ENCODE measurements at places on chromosomes 12 and 14. TPM values are rescaled to one million over a fixed set of nuclear protein-coding genes. Genes with fewer than 3 reads are reported as not detected.

- no peaks in the 10 kb centered on the region for H3K4me1 ChIP-seq
- H3K27me3 ChIP-seq: no peaks in the 10 kb centered on the region
- no peak overlapping the region for H3K27ac ChIP-seq
- no peak for DNase-seq
- H3K36me3 ChIP-seq: no peaks in the 10 kb centered on the region
- no peak overlapping the region for H3K4me3 ChIP-seq
Measured at GRCh38 chr14:105309371-105309770, 5.2 kb upstream of the PACS2 start.

DNA sequence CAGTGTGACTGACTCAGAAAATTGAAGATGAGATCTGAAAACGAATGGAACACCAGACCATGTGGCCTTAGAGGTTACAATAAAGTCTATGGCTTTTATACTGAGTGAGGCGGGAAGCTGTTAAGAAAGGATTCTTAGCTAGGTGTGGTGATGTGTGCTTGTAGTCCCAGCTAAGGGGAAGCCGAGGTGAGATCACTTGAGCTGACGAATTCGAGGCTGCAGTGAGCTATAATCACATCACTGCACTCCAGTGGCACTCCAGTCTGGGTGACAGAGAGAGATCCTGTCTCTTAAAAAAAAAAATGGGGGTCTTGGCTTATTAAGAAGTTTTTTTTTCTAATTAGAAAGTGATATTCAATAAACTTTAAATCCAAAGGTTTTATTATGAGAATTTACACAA lies 678.6 kb downstream of the TMTC2 start:
- H3K27ac ChIP-seq: no peak overlapping the region
- H3K27me3 ChIP-seq: no peaks in the 10 kb centered on the region
- H3K4me1 ChIP-seq: no peaks in the 10 kb centered on the region
- H3K4me3 ChIP-seq: no peak overlapping the region
- H3K36me3 ChIP-seq: no peaks in the 10 kb centered on the region

DNA sequence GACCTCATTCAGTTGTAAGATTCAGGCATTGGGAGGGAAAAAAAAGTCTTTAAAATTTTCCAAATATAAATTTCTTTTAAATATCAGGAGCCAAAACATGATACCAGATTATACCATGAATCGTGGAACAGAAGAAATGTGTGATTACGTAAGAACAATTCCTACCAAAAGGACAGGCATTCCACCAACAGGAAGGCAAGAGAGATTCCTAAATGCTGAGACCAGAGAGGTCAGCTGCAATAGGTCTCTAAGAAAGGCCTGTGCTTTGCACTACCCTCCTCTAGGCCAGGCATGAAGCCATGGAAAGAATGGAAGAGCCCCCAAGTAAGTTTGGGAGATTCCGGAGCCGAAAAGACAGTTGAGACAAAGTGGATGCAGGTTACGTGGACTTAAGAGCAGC lies 83.7 kb downstream of the PTGER2 start:
- no peaks in the 10 kb centered on the region for H3K27me3 ChIP-seq
- no peak for DNase-seq
- no peak overlapping the region for H3K4me3 ChIP-seq

Gene RILPL2
- 13.7 TPM for total RNA-seq

DNA sequence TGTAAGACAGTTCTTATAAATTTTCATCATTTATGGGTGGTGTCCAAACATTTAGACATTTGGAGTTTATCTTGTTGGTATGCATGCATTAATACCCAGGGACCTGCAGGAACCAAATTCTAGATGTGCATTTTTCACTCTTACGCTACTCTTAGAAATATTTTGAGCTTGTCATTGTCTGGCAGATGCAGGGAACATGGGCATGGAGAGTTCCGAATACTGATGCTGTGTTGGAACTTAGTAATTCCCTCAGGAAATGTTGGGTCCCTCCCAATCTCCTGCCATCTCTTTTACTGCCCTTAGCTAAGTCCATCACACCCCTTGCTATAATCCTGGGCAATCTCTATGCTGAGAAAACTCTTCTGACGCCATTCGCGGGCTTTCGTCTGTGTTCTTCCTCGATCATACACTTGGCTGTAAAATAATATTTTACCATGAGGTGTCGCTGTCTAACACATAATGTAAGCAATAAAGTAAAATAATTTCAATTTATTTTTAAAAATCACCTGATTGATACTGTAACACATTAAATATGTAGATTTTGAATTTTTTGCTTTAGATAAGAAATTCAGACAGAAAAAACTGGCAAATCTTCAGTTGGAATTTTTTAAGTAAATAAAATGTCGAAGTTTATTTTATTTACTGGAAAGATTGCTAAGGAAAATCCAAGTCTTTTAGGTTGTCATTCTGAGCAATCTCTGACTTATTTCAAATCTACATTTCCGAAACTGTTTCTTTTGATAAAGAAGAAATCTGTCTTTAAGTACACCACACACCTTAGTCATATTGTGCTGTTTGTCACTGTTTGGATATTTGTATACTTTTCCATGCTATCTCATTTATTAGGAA lies 304.1 kb upstream of the SSTR1 start:
- no peaks in the 10 kb centered on the region for H3K27me3 ChIP-seq
- H3K4me1 ChIP-seq: no peaks in the 10 kb centered on the region
- no peak for DNase-seq
- H3K27ac ChIP-seq: no peak overlapping the region

DNA sequence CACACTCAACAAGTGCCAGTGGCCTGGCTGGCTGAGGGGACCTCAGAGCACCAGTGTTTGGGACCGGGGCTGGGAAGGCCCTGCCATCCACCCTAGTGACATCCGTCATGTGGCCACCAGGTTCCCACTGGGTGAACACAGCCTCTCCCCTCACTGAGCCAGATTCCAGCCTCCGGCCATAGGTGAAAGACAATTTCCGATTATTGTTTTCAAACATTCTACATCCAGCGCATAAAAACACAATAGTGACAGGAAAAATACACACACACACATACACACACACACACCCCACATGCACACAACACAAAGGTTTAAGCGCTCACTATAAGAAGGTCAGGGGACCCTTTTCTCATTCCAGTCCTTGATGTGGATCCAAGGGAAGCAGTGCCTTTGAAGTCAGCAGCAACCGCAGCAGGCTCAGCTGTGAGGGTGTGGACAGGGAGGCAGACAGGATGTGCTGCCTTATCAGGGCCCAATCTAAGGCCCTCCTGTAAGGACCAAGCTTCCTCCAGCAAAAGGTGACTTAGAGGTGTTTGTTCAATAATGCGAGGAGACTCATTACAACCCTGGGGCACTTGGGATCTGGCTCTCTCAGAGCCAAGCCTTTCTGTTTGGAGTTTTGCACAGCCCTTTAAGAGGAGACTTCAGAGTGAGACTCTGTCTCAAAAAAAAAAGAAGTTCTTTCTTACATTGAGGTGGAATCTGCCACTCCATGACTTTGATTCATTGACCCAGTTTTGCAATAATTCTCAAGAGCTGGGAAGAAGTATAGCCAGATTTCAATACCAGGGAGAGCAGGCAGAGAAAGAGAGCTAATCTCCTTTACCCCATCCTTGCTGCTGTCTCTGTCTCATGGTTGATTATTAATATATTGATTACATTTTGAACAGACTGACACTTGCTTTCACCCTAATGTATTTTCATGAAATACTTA lies 227.8 kb downstream of the ZFP36L1 start:
- H3K4me1 ChIP-seq: peaks cover 6% of the 10 kb centered on the region
- H3K36me3 ChIP-seq: no peaks in the 10 kb centered on the region
- no peak overlapping the region for H3K4me3 ChIP-seq
- H3K27me3 ChIP-seq: no peaks in the 10 kb centered on the region
- H3K27ac ChIP-seq: no peak overlapping the region

DNA sequence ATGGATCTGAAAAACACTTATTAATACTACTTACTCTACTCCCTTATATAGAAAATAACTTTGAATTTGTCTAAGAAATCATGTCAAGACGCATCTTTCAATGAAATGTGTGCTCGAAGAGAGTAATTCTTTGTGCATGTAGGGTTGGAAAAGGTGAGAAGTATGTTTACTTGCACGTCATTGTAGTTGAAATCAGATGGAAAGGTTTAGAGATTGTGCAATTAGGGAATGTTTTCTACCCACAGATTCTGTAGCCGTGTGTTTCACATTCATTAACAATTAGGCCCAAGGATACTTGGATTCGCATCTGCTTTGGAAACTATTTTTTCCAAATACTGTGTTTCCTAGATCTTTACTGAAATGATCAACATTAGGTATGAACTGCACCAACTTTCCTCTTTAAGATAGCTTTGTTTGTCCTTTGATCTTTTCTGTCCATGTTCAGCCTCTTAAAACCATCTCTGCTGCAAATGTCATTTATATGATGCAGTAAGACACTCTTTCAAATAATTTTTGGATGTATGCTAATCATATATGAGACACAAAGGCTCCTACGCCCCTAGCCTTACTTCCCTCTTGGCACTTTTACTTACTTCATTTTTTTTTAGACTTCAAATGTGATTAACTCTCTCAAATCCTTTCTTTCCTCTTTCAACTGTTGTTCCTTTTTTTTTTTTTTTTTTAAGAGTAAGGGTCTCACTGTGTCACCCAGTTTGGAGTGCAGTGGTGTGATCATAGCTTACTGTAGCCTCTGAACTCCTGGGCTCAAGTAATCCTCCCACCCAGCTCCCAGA lies 58.0 kb upstream of the PSMA6 start:
- no peak overlapping the region for H3K27ac ChIP-seq
- no peak for DNase-seq
- no peak overlapping the region for H3K4me3 ChIP-seq
- H3K27me3 ChIP-seq: no peaks in the 10 kb centered on the region
- H3K36me3 ChIP-seq: no peaks in the 10 kb centered on the region
- no peaks in the 10 kb centered on the region for H3K4me1 ChIP-seq

DNA sequence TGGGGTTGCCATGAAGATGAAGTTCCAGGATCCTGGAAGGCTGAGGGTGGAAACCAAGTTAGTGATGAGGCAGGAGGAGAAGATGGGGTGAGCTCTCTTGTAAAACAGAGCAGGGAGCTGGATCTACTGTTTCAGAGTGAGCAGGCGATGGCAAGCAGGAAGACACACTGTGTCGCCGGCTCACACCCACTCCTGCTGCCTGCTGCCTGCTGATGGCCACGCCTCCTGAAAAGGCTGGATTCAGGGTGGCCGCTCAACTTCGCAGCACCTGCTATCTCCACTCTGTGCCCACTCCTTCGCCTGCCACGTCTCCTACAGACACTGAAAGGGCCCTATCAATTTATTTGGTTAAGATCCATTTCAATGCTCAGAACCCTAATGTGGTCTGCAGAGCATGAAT lies 96.1 kb downstream of the RBM19 start:
- H3K4me1 ChIP-seq: no peaks in the 10 kb centered on the region
- no peaks in the 10 kb centered on the region for H3K27me3 ChIP-seq
- H3K4me3 ChIP-seq: no peak overlapping the region
- no peaks in the 10 kb centered on the region for H3K36me3 ChIP-seq
- no peak for DNase-seq

- H3K27me3 ChIP-seq: no peaks in the 10 kb centered on the region
- peaks cover 3% of the 10 kb centered on the region for H3K4me1 ChIP-seq
Measured at GRCh38 chr12:109571773-109572505, 1.4 kb downstream of the MMAB start.

DNA sequence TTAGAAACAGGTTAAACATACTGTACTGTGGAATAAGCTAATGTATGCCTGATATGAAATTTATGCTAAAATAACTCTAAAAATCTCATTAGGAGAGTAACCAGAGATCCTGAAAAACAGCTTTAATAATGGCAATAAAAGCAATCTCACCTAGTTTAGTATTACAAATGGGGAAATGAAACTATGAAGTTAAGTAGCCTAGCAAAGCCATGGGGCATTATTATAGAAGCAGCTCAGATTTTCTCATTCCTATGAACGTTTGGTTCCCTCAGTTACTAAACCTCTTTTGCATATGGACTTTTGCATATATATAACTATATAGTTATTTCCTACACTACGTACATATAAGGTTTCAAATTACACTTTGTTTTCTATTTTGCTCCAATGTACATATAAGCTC lies 25.0 kb upstream of the APPL2 start:
- no peak overlapping the region for H3K27ac ChIP-seq
- H3K4me3 ChIP-seq: no peak overlapping the region
- H3K36me3 ChIP-seq: no peaks in the 10 kb centered on the region
- peaks cover 3% of the 10 kb centered on the region for H3K4me1 ChIP-seq

Gene APOLD1
- 94.0 TPM for total RNA-seq

GRCh38 chr14:99679111-99679510 lies 5.0 kb upstream of the CYP46A1 start:
- no peaks in the 10 kb centered on the region for H3K4me1 ChIP-seq
- peak; percentile 25 for DNase-seq
- no peak overlapping the region for H3K27ac ChIP-seq
- H3K36me3 ChIP-seq: no peaks in the 10 kb centered on the region

DNA sequence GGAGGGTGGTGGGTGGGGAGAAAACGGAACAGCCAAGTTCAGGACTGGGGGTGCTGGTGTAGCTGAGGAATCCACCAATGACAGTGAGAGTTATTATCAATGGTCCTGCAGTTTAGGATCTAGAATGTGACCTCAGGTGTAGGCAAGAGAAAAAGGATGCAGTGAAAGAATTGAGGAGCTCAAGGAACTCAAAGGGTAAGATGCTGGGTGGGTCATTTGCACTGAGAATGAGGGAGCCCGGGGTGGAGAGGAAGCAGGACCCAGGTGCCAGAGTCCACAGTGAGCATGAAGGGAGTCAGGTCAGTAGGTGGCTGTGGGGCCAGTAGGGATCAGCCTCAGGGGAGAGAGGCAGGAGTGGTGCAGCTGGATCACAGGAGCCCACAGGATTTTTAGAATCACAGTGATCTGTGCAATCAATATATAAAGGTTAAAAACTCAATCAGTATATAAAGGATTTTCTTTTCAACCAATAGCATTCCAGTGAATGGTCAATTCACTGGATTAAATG lies 3.2 kb upstream of the KRT7 start:
- no peak overlapping the region for H3K4me3 ChIP-seq
- H3K4me1 ChIP-seq: no peaks in the 10 kb centered on the region
- peak overlapping the region; percentile 82 for H3K27ac ChIP-seq
- H3K27me3 ChIP-seq: no peaks in the 10 kb centered on the region
- no peak for DNase-seq
- H3K36me3 ChIP-seq: no peaks in the 10 kb centered on the region

GRCh38 chr12:26746121-26746714 lies 86.8 kb downstream of the ITPR2 start:
- no peak for DNase-seq
- H3K4me1 ChIP-seq: no peaks in the 10 kb centered on the region
- H3K27ac ChIP-seq: no peak overlapping the region
- no peak overlapping the region for H3K4me3 ChIP-seq

Gene SDR9C7
- total RNA-seq: not detected

Gene TMPRSS12
- not detected for total RNA-seq

DNA sequence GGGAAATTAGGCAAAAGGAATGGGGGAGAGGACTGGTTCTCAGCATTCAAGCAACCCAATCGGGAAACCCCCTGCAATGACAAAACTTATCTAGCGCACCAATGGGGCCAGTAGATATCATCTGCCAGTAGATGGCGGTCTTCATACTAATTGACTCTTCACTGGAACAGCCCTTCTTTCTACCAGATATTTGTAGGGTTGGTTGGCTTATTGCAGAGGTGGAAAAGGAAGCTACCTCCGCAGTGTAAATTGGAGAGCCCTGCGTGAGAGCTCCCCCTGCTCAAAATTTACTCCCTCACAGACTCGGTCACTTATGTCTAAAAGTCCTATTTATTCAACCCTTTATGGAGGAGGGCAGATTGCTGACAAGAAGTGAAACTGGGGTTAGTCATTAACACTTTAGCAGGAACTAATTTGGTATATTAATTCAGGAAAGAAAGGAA lies 166.1 kb upstream of the CCND2 start:
- H3K4me3 ChIP-seq: no peak overlapping the region
- H3K27me3 ChIP-seq: no peaks in the 10 kb centered on the region
- no peak overlapping the region for H3K27ac ChIP-seq
- H3K4me1 ChIP-seq: no peaks in the 10 kb centered on the region
- no peaks in the 10 kb centered on the region for H3K36me3 ChIP-seq
- DNase-seq: no peak
